ENCODE measurements at places on chromosomes 1 and 21.

GRCh38 chr1:53592985-53593757, 134.0 kb downstream of the DMRTB1 start:
- DNase-seq = no peak

DNA sequence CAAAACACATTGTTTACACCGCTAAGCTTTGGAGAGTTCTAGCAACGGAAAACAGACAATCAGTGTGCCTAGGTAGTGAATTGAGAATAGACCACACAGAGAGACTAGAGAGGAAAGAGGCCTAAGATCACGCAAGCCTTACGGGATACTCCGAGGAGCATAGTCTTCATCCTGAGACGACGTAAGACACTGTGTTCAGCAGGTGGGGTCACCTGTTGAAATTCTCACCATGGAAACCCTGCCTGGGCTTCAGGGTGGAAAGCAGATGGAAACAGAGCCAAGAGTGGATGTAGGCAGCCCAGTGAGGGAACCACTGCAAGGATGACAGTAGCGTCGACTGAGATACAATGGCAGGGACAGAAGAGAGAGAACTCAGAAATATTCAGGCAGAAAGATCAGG, 40.2 kb downstream of the COA6 start:
- DNase-seq = no peak

GRCh38 chr1:235968831-235969230, 96.1 kb downstream of the NID1 start:
- DNase-seq = no peak

GRCh38 chr1:222996310-222996975, 146.6 kb downstream of the TLR5 start:
- no peak for DNase-seq

GRCh38 chr21:36104317-36105300, 30.3 kb upstream of the CBR3 start:
- DNase-seq = peak; percentile 43

DNA sequence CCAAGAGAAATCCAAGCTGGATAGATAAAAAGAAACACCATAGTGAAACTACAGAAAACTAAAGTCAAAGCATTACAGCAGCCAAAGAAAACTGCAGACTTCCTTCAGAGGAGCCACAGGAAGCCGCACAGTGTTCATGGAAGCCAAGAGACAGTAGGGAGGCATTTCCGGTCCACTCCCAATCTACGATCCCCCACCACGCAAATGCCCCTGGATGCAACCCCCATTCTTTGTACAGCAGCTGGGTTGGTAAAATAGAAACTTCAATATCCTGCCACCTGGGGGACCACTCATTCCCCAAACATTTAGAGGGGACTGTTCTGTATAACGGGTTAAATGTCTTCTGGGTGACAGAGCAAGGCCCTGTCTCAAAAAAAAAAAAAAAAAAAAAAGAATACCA, 43.9 kb upstream of the TSPEAR start:
- DNase-seq = no peak

DNA sequence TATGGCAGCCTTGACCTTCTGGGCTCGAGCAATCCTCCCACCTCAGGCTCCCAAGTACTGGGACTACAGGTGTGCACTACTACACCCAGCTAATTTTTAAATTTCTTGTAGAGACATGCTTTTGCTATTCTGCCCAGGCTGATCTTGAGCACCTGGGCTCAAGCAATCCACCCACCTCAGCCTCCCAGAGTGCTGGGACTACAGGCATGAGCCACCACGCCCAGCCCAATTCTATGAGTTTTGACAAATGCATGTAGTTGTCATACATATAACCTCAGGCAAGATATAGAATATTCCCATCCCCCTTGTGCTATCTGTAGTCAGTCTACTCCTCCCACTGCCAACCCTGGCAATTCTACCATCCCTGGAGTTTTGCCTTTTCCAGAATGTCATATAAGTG, 38.7 kb upstream of the TTC22 start:
- DNase-seq = no peak

DNA sequence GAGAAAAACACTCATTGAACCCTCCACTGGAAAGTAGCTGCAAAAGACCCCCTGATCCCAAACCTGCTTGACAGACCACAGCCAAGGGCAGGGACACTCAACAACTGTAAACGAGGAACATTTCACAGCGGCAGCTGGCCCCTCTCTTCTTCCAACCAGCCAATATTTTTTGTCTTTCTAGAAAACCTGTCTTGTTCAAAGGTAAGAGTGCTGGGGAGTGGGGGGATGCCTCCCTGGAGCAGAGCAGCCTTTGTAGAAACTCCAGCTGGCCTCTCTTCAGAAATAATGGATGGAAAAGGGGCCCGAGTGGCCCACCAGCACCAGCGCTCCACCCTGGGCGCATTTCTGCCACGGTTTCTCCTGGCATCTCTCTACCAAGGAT, 384.0 kb downstream of the RRAGC start:
- DNase-seq = peak; percentile 19

GRCh38 chr1:41327383-41327999, 33.7 kb upstream of the FOXO6 start:
- no peak for DNase-seq
